GM12892 (cell line): ENCODE measurements at places on chromosomes 13 and 19.

- DNase-seq: no peak
These were observed 162.7 kb downstream of the TBC1D4 start for GRCh38 chr13:75319254-75319653.

GRCh38 chr13:67273001-67273400 is 42.9 kb upstream of the PCDH9 start:
- no peak for DNase-seq

DNA sequence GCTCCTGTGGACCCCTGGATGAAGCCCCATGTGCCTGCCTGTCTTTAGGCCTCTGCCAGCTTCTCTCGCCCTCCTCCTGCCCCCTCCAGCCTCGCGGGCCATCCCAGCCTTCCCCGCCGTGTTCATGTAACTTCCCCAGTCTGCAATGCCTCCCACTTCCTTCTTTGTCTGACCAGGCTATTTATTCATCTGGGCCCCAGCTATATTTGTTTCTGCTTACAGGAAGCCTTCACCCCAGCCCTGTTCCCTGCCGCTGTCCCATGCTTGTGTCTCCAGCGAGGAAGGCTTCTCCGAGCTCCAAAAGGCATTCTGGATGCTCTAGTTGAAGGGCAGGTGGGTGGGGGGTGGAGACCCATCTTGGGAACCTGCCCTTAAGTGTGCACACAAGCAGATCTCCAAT is 7.9 kb upstream of the C3 start:
- no peak for DNase-seq

DNA sequence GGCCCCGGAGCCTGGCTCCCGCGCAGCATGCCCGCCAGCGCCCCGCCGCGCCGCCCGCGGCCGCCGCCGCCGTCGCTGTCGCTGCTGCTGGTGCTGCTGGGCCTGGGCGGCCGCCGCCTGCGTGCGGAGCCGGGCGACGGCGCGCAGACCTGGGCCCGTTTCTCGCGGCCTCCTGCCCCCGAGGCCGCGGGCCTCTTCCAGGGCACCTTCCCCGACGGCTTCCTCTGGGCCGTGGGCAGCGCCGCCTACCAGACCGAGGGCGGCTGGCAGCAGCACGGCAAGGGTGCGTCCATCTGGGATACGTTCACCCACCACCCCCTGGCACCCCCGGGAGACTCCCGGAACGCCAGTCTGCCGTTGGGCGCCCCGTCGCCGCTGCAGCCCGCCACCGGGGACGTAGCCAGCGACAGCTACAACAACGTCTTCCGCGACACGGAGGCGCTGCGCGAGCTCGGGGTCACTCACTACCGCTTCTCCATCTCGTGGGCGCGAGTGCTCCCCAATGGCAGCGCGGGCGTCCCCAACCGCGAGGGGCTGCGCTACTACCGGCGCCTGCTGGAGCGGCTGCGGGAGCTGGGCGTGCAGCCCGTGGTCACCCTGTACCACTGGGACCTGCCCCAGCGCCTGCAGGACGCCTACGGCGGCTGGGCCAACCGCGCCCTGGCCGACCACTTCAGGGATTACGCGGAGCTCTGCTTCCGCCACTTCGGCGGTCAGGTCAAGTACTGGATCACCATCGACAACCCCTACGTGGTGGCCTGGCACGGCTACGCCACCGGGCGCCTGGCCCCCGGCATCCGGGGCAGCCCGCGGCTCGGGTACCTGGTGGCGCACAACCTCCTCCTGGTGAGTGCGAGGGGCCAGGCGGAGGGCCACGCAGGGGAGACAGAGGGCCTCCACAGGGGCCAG is at the start of gene KL:
Gene KL (plus strand): TSS at position 10 of the 909 bp plus-strand sequence. CDS start 18 bp downstream, at position 28.
- DNase-seq: peak; percentile 30

DNA sequence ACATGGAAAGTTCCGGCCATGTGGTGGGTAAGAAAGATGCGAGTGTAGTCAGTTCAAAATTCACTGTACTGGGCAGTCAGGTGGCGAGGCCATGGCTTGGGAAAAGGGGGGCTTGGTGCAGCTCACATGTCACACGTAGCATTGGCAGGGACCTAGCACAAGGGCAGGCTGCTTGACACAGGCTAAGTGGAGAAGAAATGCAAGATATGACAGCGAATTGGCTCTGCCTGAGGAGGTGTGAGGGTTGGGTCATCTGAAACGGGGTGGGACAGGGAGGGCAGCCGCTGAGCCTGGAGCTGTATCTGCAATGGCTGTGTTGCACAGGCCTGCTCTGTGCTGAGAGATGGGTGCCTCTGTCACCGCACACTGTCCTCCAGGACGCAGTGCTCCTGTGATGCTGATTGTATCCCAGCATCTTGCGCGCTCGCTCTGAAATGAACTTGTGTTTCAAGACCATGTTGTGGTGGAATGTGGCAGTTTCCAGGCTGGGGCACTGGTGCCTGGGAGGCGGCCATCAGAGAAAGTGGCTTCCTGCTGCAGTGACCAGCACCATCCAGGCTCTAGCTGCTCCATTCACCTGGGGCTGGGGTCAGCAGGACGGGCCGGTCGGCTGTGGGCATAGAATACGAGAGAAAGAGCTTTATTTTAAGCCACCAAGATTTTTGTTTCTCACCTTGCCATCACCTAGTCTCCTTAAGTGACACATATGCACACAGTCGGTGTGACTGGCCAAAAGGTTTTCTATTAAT is 70.3 kb downstream of the TEX29 start:
- no peak for DNase-seq

DNA sequence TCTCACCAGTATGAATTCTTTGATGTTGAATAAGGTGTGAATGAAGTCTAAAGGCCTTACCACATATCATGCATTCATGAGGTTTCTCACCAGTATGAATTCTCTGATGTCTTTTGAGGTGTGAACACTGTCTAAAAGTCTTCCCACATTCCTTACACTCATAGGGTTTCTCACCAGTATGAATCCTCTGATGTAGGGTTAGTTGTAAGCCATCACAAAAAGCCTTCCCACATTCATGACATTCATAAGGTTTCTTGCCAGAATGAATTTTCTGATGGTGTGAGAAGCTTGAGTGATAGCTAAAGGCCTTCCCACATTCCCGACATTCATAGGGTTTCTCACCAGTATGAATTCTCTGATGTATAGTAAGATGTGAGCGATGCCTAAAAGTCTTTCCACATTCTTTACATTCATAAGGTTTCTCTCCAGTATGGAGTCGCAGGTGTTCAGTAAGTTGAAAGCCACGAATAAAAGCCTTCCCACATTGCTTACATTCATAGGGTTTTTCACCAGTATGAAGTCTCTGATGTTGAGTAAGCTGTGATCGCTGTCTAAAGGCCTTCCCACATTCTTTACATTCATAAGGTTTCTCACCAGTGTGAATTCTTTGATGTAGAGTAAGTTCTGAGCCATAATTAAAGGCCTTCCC is 27.7 kb downstream of the ZNF461 start:
- DNase-seq: no peak

DNA sequence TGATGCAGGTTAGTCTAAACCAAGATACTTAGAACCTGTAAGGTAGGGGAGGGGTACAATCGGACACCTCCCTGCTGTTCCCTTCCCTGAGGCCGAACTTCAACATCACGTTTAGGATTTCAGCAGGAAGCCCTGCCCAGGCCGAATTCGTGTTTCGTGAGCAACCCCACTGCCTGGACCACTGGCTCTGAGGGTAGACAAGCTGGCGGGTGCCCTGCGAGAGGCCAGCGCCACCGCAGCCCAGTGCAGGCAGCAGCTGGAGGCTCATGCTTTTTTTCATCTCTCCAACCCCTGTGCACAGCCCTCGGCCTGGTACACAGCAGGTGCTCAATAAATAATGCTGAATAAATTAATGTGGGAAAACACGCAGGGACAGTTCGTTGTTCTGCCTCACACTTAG is 7.7 kb downstream of the HOMER3 start:
- DNase-seq: no peak

- no peak for DNase-seq
These were observed 248.1 kb downstream of the HS6ST3 start for GRCh38 chr13:96338030-96338429.

DNA sequence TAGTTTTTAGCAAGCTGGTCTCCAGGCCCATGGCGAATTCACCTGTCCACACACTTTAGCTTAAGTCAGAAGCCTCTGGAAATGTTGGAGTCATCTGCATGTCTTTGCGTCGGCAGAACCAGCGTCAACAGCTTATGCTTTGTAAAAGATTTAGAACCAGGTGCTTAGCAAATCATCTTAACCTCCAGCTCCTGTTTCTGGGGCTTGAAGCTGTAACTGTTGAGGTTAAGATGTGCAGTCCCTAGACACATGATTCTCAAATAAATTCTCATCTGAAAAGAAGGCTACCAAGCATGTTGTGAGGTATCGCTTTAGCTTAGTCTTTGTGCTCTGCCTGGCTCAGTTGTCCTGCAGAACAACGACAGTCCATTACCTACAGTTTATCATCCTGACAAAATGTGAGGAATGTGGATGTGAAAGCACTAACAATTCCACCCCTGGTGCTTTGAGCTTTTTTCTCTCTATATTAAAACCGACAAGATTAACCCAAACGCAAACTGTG is 4.4 kb downstream of the EFNB2 start:
- no peak for DNase-seq

- DNase-seq: no peak
These were observed 310.4 kb downstream of the SPRY2 start for GRCh38 chr13:80030491-80030890.

GRCh38 chr13:91347996-91348905 is 764 bp downstream of the MIR17HG start:
- DNase-seq: peak; percentile 29

DNA sequence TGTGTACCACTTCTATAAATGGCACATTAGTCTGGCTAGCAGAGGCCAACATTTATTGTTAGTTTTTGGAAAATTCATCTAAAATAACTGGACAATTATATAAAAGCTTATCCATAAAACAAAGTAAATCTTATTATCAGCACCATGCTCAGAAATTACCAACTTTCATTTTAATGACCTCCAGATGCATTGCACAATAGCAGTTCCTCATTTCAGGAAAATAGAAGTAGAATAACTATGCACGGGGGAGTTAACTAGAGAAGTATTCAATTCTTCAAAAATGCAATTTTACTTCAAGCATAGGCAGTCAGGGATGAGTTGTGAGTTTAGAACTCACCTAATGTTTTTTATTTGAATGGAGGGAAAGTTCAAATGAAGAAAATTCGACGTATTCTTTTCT is 1023.5 kb downstream of the PCDH17 start:
- DNase-seq: no peak

DNA sequence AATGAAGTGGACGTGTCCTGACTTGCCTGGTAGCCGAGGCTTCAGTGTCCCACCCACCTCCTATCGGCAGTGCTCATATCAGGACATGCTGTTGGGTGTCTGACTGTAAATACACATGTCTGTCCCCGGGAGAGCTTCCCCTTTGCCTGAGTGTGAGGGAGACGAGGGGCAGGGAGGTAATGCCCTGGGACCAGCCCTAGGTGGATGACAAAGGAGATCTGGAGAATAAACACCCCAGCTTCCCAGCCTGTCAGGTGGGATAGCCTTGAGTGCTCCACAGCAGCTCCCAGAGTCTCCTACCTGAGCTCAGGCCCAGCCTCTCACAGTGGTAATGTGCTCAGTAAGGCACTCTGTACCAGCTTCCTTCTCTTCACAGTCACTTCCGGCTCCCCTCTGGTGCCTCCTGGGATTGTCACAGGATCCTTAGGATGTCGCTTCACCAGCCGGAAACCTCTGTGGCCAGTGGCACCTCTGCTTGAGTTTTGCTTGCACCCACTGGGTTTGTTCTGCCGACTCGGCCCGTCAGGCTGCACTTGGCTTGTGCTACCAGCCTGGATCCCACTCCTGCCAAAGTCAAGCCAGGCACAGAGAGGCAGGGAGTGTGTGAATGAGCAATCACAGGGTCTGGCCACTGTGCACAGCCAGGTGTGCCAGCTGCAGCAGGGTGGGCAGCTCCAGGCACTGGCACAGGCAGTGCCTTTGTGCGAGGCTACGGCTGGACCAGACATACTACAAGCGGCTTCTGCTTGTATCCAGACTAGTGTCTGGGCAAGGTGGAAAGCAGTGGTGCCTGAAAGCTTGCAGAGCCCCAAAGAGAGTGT is 54.4 kb upstream of the RGCC start:
- no peak for DNase-seq

DNA sequence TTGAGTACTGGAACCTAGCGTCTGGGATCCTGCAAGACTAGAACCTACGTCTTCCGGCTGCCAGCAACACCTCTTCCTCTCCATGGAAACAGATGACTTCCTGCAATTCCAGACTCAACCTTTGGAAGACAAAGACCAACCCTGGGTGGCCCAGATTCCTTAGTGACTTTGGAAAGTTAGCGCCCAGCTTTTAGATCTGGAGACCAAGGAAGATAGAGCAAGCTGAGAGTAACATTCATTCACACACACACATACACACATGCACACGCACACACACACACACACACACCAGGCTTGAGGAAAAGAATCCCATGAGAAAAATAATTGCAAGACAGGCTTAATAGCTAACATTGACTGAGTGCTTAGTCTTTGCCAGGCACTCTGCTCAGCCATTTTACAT is 788.9 kb downstream of the UQCRFS1 start:
- no peak for DNase-seq

DNA sequence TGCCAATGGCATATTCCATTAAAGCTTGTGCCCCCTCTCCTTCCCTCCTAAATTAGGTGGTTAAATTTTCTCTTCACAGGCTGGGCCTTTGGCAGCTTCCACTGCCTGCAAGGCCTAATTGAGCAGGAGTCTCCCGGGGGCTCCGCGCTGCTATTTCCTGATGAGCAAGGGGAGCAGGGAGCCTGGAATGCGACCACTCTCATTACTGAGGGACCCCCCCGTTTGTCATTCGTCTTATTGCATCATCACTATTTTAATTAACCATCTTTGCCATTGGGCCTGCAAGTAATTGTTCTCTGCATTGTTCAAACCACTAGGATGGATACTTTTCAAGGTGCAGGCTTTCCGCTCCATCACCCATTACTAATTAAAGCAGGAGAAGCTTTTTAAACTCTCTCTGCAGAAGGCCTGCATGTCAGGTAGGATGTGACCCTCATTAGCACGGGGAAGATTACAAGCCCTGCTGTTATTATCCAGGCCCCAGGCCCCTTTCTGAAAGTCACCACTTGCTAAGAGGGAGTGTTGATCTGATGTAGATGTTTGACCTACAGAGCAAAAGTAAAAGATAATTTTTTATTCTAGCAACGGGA is 142.3 kb downstream of the OXGR1 start:
- DNase-seq: no peak

- DNase-seq: peak; percentile 77
These were observed 2.1 kb upstream of the PCDH8 start for GRCh38 chr13:52850396-52851136.

GRCh38 chr13:108268466-108269112 is 929 bp upstream of the TNFSF13B start:
- DNase-seq: no peak

DNA sequence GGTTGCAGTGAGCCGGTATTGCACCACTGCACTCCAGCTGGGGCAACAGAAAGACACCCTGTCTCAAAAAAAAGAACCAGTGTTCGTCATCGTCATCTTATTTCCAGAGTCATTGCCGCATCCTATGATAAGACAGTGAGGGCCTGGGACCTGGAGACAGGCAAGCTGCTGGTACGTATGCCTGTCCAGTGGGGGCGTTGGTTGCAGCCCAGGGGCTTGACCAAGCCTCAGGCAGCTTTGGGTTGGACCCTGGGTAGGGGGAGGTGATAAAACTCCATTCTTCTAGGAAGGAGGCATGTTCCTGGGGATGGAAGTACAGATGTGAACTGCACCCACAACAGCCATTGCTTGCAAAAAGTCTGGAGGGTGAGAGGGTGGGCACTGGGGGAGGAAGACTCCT is 15.6 kb downstream of the WDR88 start:
- no peak for DNase-seq
